ENCODE measurements at places on chromosomes 3 and 15. TPM values are rescaled to one million over a fixed set of nuclear protein-coding genes. Genes with fewer than 3 reads are reported as not detected.

DNA sequence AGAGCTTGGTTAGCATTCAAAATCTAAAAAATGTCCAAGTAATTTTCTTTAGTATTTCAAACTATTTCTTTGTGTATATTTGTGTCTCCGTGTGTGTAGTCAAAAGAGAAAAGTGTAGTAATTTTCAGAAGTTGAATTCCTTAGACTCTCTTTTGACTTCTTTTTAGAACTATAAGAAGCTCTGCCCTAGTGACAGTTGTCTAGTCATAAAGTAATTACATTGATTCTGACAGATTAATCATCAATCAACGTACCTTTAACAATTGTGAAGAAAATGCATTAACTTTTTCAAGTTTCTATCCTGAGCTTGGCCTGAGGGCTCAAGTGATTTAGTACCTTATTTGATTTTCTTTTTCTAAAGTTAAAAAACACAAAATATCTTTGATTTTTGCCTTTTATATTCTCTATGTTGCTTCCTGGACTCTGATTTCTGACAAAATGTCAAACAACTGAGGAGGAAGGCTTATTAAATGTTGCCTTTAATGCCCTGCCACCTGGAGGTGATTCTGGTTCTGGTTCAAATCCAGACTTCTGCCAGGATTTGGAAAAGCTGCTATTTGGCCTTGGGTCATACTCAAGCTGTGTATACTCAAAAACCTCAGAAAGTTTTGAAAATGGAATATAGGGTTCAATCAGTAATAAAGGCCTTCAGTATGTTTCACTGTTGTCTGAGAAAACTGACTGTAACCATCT is 653.6 kb downstream of the NSUN3 start:
- H3K27ac ChIP-seq = no peak overlapping the region
- H3K4me1 ChIP-seq = no peaks in the 10 kb centered on the region
- H3K4me3 ChIP-seq = no peak overlapping the region
- H3K36me3 ChIP-seq = no peaks in the 10 kb centered on the region
- no peak for DNase-seq

DNA sequence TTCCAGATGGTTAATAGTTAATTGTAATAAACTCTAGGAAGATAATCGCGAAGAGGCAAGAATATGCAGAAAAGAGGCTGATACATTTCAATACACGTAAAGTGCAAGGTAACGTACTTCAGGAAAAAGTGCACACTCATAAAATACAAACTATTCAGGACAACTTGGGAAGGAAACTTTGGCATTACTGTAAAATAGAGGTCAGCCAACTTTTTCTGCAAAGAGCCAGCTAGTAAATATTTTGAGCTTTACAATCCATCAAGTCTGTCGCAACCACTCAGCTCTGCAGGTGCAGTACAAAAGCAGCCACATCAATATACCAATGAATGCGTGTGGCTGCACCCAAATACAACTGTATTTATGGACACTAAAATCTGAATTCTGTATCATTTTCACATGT is 51.6 kb upstream of the THUMPD3 start:
- H3K36me3 ChIP-seq = no peaks in the 10 kb centered on the region
- H3K27me3 ChIP-seq = no peaks in the 10 kb centered on the region
- no peak for DNase-seq
- H3K4me1 ChIP-seq = no peaks in the 10 kb centered on the region
- no peak overlapping the region for H3K4me3 ChIP-seq

DNA sequence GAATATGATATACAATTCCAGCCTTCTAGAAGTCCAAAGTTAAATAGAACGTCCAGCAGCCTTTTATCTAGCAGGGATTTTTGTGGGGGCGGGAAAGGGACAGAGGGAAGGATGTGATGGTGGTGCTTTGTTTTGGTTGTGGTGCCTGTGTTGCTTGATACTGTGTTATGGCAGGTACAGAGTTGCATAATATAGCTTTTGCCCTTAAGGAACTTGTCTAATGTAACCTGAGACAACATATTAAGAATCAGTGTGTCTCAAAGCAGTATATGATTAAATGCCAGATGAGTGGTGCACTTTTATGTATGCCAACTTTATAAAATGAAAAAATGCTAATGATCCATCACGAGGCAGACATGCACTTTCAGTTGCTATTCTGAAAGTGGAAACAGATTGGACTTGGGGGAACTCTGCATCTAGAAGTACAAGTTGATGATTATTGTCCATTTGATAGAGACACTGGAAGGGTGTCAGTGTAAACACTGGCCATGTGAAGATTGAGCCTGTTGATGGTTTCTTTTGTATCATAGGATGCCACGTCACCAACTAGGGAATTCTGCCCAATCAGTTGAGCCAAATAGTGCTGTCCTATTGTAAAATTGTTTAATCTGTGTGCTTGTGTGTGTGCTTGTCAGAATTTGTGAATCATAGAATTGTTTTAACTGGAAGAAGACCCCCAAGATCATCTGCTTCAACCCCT is 23.0 kb downstream of the NEO1 start:
- no peak for DNase-seq
- no peaks in the 10 kb centered on the region for H3K4me1 ChIP-seq
- no peaks in the 10 kb centered on the region for H3K36me3 ChIP-seq
- H3K4me3 ChIP-seq = no peak overlapping the region
- H3K27me3 ChIP-seq = no peaks in the 10 kb centered on the region

DNA sequence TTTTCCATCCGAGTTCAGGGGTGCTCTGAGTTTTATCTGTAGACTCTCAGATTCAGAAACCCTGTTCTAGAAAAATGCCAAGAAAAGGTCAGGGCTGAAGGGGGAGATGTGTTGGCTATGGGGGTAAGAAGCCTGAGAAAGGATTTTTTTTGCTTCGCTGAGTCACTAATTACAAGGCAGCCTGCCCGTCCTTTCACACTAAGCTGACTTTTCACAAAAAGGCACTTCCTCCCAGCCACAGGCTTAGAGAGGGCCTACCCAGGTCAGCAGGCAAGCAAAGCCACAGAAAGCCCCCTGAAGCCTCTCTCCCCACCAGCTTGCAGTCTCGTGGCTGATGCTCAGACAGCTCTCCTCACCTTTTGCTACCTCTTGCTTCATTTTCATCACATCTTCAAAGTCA is 192.6 kb upstream of the PRICKLE2 start:
- H3K4me3 ChIP-seq = no peak overlapping the region
- no peaks in the 10 kb centered on the region for H3K4me1 ChIP-seq
- H3K36me3 ChIP-seq = no peaks in the 10 kb centered on the region
- DNase-seq = no peak

- H3K27me3 ChIP-seq = no peaks in the 10 kb centered on the region
- no peak for DNase-seq
- no peaks in the 10 kb centered on the region for H3K4me1 ChIP-seq
- no peaks in the 10 kb centered on the region for H3K36me3 ChIP-seq
These were observed 27.3 kb downstream of the ENTPD3 start for GRCh38 chr3:40414270-40414669.

- DNase-seq = no peak
- H3K4me3 ChIP-seq = no peak overlapping the region
- H3K27me3 ChIP-seq = peaks cover under 1% of the 10 kb centered on the region
- no peaks in the 10 kb centered on the region for H3K36me3 ChIP-seq
These were observed 128.0 kb upstream of the PROK2 start for GRCh38 chr3:71912839-71913495.

The DPH6 gene
- total RNA-seq = 7.8 TPM

The LRRC31 gene
- total RNA-seq = not detected

The LRRC34 gene
- 4.4 TPM for total RNA-seq

Data from cardiac muscle cell (in vitro differentiated cells and primary cell).